Thymus (tissue), 14 donors: ENCODE measurements at places on chromosomes 12 and 14.
A peak's percentile ranks its signal among the peaks of the same experiment; 100 is the strongest.

DNA sequence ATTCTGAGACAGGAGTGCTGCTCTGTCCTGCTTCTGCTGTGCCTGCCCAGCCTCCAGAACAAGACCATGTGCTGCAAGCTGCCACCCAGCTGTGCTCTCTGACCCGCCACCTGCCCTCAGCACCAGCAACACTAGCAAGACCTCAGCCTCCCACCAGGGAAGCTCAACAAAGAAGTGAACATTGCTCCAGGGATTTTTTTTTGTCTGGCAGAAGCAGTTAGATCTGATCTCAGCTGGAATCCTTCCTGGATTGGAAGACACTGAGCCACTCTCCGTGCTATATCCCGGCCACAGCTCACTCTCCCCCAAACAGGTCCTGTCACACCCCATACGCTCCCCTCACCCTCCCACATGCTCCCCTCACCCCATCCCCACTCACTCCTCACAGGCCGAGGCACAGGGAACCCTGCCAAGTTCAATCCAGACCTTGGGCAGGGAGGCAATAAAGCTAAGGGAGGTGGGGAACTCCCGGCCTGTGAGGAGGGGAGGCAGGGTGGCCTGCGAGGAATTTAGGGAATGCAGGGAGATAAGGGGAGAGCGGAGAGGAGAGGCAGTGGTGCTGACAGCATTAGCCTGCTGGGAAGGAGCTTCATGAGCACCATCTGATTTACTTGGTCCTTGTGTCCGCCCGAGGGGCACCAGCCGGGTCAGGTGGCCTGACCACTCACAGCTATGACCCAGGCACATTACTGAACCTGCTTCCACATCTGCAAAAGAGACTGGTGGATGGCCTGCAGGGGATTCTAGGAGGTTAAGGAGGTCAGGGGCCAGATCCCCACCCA is 29.7 kb downstream of the CCDC85C start:
- H3K4me3 ChIP-seq, result no peak overlapping the region
- no peak overlapping the region for H3K27ac ChIP-seq
- no peaks in the 10 kb centered on the region for H3K27me3 ChIP-seq
- DNase-seq, result no peak
- no peaks in the 10 kb centered on the region for H3K36me3 ChIP-seq

- H3K4me1 ChIP-seq, result peaks cover 17% of the 10 kb centered on the region
- no peak overlapping the region for H3K27ac ChIP-seq
- H3K36me3 ChIP-seq, result peaks cover 18% of the 10 kb centered on the region
These were observed 11.5 kb downstream of the PSMB5 start for GRCh38 chr14:23023022-23023794.

DNA sequence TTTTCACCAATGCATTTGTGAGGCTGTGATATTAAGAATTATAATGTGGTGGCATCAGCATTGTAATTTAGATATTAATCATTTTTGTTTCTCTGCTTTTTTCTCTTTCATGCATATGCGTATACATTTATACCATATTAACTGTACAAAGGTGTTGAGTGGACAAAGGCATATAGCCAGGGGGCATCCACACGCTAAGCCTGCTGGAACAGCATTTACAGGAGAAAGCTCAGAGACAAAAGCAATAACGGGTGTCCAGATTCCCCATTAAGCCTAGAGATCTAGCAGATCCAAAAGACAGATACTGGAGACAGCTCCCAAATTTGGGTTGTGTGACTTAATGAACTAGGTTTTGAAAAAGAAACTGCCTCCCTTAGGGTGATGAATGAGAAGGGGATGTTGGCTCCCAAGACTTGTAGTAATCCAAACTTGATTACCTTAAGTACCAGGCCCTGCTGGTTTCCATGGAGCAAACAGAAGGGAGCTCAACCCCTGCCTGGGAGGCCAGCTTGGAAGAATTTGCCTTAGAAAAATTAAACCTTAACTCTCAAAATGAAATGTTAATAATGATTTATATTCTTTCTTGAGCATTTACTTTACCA is 181.9 kb downstream of the SLC6A15 start:
- no peak overlapping the region for H3K27ac ChIP-seq
- no peaks in the 10 kb centered on the region for H3K27me3 ChIP-seq
- DNase-seq, result no peak
- H3K36me3 ChIP-seq, result no peaks in the 10 kb centered on the region
- H3K4me3 ChIP-seq, result no peak overlapping the region

DNA sequence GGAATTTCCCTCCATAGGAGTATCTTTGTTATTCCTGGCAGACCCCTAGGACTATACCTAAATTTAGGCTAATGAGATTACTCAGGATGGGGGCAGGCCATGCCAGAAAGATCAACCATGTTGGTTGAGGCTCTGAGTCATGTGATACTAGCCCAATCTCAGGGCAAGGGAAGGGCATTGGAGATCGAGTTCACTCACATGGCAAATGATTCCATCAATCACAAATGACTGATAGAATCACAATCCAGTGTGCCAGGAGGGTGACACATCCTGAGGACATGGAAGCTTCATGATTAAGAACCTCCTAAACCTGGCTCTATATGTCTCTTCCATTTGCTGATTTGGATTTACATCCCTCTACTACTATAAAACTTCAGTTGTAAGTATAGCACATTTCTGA is 182.3 kb downstream of the NTF3 start:
- H3K27me3 ChIP-seq, result no peaks in the 10 kb centered on the region
- H3K27ac ChIP-seq, result no peak overlapping the region
- no peak overlapping the region for H3K4me3 ChIP-seq
- H3K36me3 ChIP-seq, result no peaks in the 10 kb centered on the region
- H3K4me1 ChIP-seq, result no peaks in the 10 kb centered on the region
- DNase-seq, result no peak

- no peaks in the 10 kb centered on the region for H3K36me3 ChIP-seq
- H3K27me3 ChIP-seq, result no peaks in the 10 kb centered on the region
- H3K4me3 ChIP-seq, result no peak overlapping the region
- no peaks in the 10 kb centered on the region for H3K4me1 ChIP-seq
These were observed 50.6 kb upstream of the HIGD1C start for GRCh38 chr12:50901685-50902113.

GRCh38 chr14:20610002-20610765 is 19.0 kb upstream of the RNASE12 start:
- no peaks in the 10 kb centered on the region for H3K36me3 ChIP-seq
- H3K4me1 ChIP-seq, result peaks cover 8% of the 10 kb centered on the region
- H3K27me3 ChIP-seq, result peaks cover 37% of the 10 kb centered on the region
- no peak overlapping the region for H3K27ac ChIP-seq
- DNase-seq, result no peak

- H3K27ac ChIP-seq, result peak overlapping the region; percentile 80
- peaks cover 76% of the 10 kb centered on the region for H3K4me1 ChIP-seq
- H3K36me3 ChIP-seq, result peaks cover 23% of the 10 kb centered on the region
- H3K27me3 ChIP-seq, result no peaks in the 10 kb centered on the region
- peak overlapping the region; percentile 22 for H3K4me3 ChIP-seq
- DNase-seq, result peak; percentile 88
These were observed 13.9 kb downstream of the EVL start for GRCh38 chr14:100078997-100079725.

GRCh38 chr12:45849289-45849688 is 119.8 kb downstream of the ARID2 start:
- no peak for DNase-seq
- H3K4me3 ChIP-seq, result no peak overlapping the region
- no peaks in the 10 kb centered on the region for H3K4me1 ChIP-seq
- H3K27ac ChIP-seq, result no peak overlapping the region
- no peaks in the 10 kb centered on the region for H3K27me3 ChIP-seq

DNA sequence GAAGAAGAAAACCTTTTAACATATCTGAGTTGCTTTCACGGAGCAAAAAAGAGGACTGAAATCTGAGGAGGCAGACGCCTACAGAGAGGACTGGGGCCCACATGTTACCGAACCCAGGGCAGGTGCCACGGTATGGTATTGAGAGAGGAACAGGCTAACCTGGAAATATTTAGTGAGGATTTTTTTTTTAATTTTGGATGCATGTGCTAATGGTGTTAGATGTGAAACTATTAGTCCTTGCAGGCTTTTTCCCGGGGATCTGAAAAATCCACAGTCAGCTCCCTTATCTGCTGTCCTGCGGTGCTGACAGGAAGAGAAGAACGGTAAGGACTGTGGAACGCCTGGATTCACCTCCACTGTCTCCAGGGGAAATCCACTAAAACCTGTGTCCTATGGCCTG is 819.7 kb downstream of the TMEM121 start:
- no peak overlapping the region for H3K4me3 ChIP-seq
- no peaks in the 10 kb centered on the region for H3K27me3 ChIP-seq
- H3K36me3 ChIP-seq, result no peaks in the 10 kb centered on the region
- DNase-seq, result no peak

- no peak overlapping the region for H3K4me3 ChIP-seq
- H3K27ac ChIP-seq, result no peak overlapping the region
These were observed 2.7 kb upstream of the FAM222A start for GRCh38 chr12:109710747-109711595.

- H3K4me3 ChIP-seq, result no peak overlapping the region
- no peaks in the 10 kb centered on the region for H3K27me3 ChIP-seq
- peaks cover 3% of the 10 kb centered on the region for H3K4me1 ChIP-seq
- H3K27ac ChIP-seq, result no peak overlapping the region
- no peak for DNase-seq
These were observed 135.1 kb downstream of the ERC1 start for GRCh38 chr12:1126091-1126490.

- H3K36me3 ChIP-seq, result peaks cover 2% of the 10 kb centered on the region
- H3K27me3 ChIP-seq, result no peaks in the 10 kb centered on the region
- peak overlapping the region; percentile 61 for H3K4me3 ChIP-seq
- DNase-seq, result no peak
These were observed 538 bp upstream of the TIGAR start for GRCh38 chr12:4320497-4320852.

DNA sequence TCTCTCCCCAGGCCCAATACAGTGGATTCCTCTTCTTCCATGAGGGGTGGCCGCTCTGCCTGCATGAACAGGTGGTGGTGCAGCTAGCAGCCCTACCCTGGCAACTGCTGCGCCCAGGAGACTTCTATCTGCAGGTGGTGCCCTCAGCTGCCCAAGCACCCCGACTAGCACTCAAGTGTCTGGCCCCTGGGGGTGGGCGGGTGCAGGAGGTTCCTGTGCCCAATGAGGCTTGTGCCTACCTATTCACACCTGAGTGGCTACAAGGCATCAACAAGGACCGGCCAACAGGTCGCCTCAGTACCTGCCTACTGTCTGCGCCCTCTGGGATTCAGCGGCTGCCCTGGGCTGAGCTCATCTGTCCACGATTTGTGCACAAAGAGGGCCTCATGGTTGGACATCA is 3.8 kb downstream of the ARHGEF40 start:
- H3K36me3 ChIP-seq, result no peaks in the 10 kb centered on the region
- no peak overlapping the region for H3K4me3 ChIP-seq
- no peak overlapping the region for H3K27ac ChIP-seq
- peaks cover 58% of the 10 kb centered on the region for H3K27me3 ChIP-seq

DNA sequence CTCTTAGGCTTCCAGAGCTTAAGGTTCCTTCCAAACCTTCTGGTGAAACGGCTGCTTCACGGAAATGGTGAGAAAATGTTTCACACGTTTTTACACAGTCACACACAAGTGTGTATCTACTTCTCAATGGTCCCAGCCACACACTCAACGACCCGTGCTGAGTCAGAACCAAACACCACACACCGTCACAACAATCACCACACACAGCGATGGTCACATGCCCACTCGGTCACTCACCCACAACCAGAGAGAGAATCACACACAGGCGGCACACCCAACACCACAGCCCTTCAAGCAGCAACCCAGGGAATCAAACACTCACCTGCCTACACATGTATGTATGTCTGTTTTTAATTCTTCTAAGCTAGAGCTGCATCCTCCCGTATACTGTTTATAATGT is 12.6 kb upstream of the PLEKHD1 start:
- H3K4me1 ChIP-seq, result no peaks in the 10 kb centered on the region
- no peaks in the 10 kb centered on the region for H3K27me3 ChIP-seq
- no peaks in the 10 kb centered on the region for H3K36me3 ChIP-seq
- H3K27ac ChIP-seq, result no peak overlapping the region

- peaks cover 23% of the 10 kb centered on the region for H3K4me1 ChIP-seq
- no peak for DNase-seq
- H3K27ac ChIP-seq, result no peak overlapping the region
These were observed 70.1 kb upstream of the PLXNC1 start for GRCh38 chr12:94078138-94078723.

DNA sequence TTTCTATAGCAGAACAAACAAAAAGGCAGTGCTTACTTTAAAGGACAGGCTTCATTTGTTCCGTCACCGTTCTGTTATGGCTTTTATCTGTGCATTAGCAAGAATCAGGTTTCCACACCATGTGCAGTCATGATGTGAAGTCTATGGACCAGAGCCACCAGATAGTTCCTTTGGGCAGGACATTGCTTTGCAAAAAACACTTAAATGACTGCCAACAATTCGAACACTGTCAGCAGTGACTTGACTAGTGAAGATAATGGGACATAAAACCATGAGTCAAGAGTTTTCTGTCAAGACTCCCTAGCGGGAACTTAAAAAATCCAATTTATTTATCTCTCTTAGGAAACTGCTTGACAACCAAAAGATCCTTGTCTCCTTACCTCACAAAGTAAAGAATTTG is 80.3 kb downstream of the NKX2-1 start:
- H3K4me3 ChIP-seq, result no peak overlapping the region
- H3K36me3 ChIP-seq, result no peaks in the 10 kb centered on the region
- no peaks in the 10 kb centered on the region for H3K4me1 ChIP-seq
- DNase-seq, result no peak
- H3K27me3 ChIP-seq, result no peaks in the 10 kb centered on the region
- H3K27ac ChIP-seq, result no peak overlapping the region

DNA sequence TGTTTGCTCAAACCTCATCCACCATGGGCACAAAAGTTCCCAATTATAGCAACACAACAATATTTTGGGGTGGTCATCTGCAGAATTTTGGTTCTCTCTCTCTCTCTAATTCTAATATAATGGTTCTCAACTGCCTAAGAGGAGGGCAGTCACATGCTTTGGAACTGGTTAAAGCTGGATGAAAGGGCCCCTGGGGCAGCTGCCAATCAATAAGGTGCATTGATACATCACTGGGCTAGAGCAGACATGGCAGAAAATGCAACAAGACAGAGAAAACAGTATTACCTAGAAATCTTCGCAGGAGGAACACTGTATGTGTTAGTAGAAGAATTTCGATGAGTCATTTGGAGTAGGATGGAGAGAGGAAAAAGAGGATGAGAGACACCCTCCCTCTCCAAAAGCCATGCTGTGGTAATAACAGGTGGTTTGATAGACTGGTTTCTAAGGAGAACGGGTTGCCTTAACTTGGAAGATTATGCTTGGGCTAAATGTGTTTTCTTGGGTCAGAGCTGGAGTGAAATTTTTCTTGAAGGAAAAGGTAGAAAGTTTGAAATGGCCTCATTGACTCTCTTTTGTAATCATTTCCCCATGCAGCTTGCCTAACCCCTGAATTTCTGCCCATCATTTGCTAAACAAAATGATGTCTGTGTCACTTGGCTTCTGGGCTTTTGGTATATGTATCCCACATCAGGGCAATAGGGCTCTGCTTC is 67.1 kb upstream of the HIF1A start:
- no peaks in the 10 kb centered on the region for H3K4me1 ChIP-seq
- no peak overlapping the region for H3K4me3 ChIP-seq
- DNase-seq, result no peak
- H3K27me3 ChIP-seq, result no peaks in the 10 kb centered on the region
